ENCODE measurements at places on chromosomes 7 and 10. TPM values are rescaled to one million over a fixed set of nuclear protein-coding genes. Genes with fewer than 3 reads are reported as not detected.

The OR6V1 gene
- not detected for total RNA-seq

GRCh38 chr10:90399782-90400181 lies 458.1 kb downstream of the HTR7 start:
- H3K36me3 ChIP-seq: no peaks in the 10 kb centered on the region
- H3K4me1 ChIP-seq: no peaks in the 10 kb centered on the region
- H3K27ac ChIP-seq: no peak overlapping the region
- DNase-seq: no peak
- H3K4me3 ChIP-seq: no peak overlapping the region
- no peaks in the 10 kb centered on the region for H3K27me3 ChIP-seq

- H3K4me1 ChIP-seq: no peaks in the 10 kb centered on the region
- no peaks in the 10 kb centered on the region for H3K36me3 ChIP-seq
Measured at GRCh38 chr10:49243610-49244283, 55.2 kb upstream of the C10orf71 start.

DNA sequence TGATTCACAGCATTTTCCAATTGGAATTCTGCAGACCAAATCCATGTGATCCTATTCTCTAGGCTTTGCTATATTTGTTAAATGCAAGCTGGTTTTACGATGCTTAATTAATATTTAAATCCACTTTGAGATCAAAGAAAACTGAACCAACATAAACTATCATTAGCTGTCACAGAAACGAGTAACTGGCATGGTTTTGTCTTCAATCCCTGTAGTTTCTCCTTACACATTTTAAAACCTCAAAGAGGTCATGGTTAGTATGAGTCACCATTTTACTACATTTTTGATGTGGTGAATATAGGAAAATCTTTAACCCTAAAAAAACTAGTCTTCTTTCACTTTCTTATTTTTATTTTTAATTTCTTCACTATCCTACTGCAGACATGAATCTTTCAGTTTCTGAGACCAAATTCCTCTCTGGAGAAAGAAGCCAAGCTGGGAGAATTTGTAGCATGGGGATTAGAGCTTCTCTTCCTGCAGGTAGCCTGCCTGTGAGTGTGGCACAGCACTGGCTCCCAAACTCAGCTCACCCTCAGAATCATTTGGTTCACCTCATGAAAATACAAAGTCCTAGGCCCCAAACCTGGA lies 8.7 kb upstream of the LIPM start:
- peaks cover 10% of the 10 kb centered on the region for H3K4me1 ChIP-seq
- H3K36me3 ChIP-seq: no peaks in the 10 kb centered on the region
- peak; percentile 41 for DNase-seq
- H3K4me3 ChIP-seq: no peak overlapping the region
- no peaks in the 10 kb centered on the region for H3K27me3 ChIP-seq

DNA sequence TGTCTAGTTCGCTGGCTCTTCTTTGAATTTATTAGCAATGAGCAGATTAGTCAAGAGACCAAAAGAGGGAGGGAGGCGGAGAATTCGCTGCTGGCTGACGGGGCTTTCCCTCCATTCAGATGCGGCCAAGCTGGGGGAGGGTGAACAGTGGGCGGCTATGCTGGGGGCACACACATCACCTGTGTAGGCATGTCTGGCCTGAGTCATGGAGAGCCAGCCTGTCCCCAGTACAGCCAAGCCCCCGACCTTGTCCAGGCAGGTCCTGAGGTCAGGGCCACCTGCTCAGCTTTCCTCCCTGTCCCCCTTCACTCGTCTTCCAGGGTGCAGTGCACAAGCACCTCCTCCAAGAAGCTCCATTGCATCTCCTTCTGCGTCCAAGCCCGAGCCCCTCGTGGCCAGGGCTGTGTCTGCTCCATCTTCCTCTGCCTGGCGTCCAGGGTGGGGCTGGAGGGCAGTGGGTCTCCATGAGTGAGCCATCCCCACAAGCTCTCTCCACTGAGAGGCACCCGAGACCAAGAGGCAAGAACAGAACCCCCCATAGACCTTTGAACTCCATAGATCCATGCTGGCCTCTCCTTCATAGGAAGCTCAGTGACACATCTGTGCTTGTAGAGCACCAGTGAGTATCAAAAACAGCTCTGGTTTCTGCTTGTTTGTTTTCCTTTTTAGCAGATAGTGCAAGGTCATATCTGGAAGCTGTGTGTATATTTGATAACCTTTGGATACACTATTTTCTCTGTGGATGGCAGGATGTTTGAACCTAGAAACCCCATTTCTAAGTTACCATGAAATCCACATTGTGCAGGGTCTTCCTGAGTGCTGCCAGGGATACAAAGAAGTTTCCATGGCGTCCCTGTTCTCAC lies 1.9 kb upstream of the DEPP1 start:
- no peaks in the 10 kb centered on the region for H3K27me3 ChIP-seq
- no peaks in the 10 kb centered on the region for H3K36me3 ChIP-seq
- H3K4me1 ChIP-seq: no peaks in the 10 kb centered on the region

Measured in CD4-positive, alpha-beta memory T cell (primary cell).